IPS DF 6.9 (cell line): ENCODE measurements at places on chromosomes 3 and 15.

DNA sequence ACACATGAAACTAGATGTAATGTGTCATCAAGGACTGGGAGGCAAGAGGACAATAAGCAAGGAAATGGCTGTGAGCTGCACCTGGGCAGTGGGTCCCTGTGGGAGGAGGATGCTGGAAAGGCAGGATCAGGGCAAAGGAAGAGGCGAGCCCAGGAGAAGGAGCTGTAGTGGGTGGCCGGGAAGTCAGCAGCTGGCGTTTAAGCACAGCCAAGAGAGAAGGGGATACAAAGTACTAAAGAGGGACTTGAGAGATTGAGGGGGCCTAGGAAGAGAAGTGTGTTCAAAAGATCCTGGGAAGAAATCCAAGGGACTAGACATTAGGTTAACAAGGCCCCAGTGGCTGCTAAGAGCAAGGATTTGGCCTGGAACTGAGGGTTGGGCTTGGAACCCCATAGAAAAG lies 188.5 kb upstream of the SLC24A5 start:
- no peak for DNase-seq

GRCh38 chr15:65060641-65061397 lies 7.0 kb downstream of the RASL12 start:
- no peak for DNase-seq

DNA sequence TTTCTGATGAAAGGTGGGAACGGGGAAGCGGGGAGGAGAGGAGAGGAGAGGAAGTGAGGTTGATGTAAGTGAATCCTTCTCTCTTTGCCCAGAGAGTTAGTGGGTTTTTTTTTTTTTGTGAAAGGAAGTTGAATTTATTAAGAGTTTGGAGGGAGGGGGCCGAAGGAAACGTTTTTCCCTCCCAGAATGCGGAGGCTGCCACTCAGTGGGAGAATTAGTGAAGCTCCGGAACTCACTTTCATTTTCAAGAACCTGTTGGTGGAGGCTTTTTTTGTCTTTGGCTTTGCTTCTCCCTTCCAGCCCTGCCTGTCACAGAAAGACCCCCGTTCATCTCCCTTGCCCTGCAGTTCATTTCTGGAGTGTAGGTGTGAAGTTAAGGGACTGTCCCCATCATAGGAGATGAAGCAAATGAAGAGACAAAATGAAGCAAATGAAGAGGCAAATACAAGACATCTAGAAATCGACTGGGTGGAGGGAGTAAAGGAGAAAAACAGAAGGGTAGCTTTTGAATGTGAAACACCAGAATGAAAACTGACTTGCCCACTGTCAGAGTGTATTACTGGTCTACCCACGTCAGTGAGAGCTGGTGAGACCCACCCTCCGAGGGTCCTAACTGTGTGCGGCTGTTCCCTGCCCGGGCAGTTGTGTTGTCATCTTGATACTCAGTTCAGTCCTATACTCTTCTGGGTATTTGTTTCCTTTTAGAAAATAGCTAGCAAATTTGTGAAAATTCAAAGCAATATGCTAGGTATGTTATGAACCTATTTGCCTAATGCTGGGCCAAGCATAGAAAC lies 91.5 kb downstream of the ITPR1 start:
- DNase-seq: no peak

- no peak for DNase-seq
These were observed 95.1 kb downstream of the IL1RAP start for GRCh38 chr3:190608850-190609589.

- no peak for DNase-seq
These were observed 13.8 kb downstream of the KLHL6 start for GRCh38 chr3:183541738-183542137.

GRCh38 chr3:7788881-7789280 lies 712.7 kb upstream of the LMCD1 start:
- DNase-seq: no peak

- DNase-seq: no peak
These were observed 1.5 kb downstream of the ATP8B4 start for GRCh38 chr15:50117431-50118027.
